Dermis microvascular lymphatic vessel endothelial cell (primary cell): ENCODE measurements at places on chromosomes 6 and 20. TPM values are rescaled to one million over a fixed set of nuclear protein-coding genes. Genes with fewer than 3 reads are reported as not detected.

GRCh38 chr6:24922170-24922569 is 13.6 kb downstream of the RIPOR2 start:
- no peak for DNase-seq

MAS1L gene
- not detected in 2 replicates for total RNA-seq

GRCh38 chr20:9402141-9402540 is 112.2 kb upstream of the LAMP5 start:
- peak; percentile 5 for DNase-seq

GRCh38 chr6:158521759-158522158 is 38.1 kb upstream of the TMEM181 start:
- DNase-seq: no peak

GRCh38 chr6:130018744-130019325 is 454 bp downstream of the L3MBTL3 start:
- no peak for DNase-seq

SMLR1 gene
- not detected in 2 replicates for total RNA-seq
